ENCODE measurements at places on chromosomes 1 and 21.
A peak's percentile ranks its signal among the peaks of the same experiment; 100 is the strongest.

- no peaks in the 10 kb centered on the region for H3K36me3 ChIP-seq
- peak overlapping the region; percentile 46 for H3K27ac ChIP-seq
- peaks cover 14% of the 10 kb centered on the region for H3K4me1 ChIP-seq
- no peaks in the 10 kb centered on the region for H3K27me3 ChIP-seq
Measured at GRCh38 chr1:2556678-2557481, 709 bp downstream of the TNFRSF14 start.

DNA sequence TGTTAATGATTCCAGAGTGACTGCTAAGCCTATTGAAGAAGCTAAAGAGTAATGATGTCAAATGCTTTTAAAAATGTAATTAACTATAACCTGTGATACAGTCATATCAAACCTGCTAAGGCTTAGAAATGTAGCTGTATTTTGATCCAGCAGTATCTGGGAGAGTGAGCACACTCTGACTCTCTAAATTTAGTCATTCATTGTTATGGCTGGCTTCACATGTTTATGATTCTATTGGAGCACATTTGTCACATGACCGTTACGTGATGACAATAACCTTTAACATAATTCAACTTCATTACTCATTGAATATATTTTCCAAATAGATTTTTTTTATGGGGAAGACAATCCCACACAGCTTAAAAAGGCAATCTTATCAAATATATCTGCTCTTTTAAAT is 587.1 kb downstream of the LMO4 start:
- H3K36me3 ChIP-seq: no peaks in the 10 kb centered on the region
- H3K4me3 ChIP-seq: no peak overlapping the region
- H3K27ac ChIP-seq: no peak overlapping the region

- H3K27ac ChIP-seq: peak overlapping the region; percentile 45
- H3K36me3 ChIP-seq: peaks cover 7% of the 10 kb centered on the region
- no peaks in the 10 kb centered on the region for H3K27me3 ChIP-seq
- H3K4me3 ChIP-seq: no peak overlapping the region
Measured at GRCh38 chr1:12477936-12478611, 139.9 kb downstream of the DHRS3 start.

- H3K4me1 ChIP-seq: no peaks in the 10 kb centered on the region
- no peak overlapping the region for H3K27ac ChIP-seq
- DNase-seq: no peak
- no peaks in the 10 kb centered on the region for H3K36me3 ChIP-seq
- no peak overlapping the region for H3K4me3 ChIP-seq
- H3K27me3 ChIP-seq: no peaks in the 10 kb centered on the region
Measured at GRCh38 chr1:43267291-43267805, 2.4 kb upstream of the TMEM125 start.

DNA sequence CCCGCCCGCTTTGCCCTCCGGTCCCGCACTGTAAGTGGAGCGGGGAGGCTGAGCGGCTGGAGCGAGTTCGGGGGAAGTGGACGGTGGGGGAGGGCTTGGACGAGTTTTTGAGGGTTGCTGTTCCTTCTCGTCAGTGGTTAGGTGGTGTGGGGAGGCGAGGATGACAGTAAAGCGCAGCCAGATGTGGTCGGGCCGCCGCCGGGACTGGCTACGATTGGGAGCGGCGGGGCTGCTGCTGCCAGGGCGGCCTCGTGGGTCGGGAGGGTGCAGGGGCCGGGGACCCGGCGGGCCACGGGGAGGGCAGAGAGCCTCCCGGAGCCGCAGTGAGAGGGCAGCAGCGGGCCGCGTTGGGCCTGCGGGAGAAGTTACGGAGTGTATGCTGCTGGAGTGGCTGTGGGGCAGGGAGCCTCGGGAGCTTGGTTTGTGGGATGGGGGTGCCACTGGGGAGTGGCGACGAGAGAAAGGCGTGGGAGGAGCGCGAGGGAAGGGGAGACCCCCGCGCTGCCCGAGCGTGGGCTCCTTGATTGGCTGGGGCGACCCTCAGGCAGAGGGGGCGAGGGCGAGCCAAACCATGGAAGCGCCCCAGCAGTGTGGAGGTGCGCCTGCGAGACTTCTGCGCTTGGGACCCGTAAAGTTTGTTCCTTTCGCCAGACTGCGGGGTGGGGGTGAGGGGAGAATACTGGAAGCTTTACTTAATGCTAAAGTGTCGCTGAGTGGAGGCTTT is 2.1 kb downstream of the ADGRL2 start:
- H3K36me3 ChIP-seq: no peaks in the 10 kb centered on the region
- peak; percentile 43 for DNase-seq
- peaks cover 80% of the 10 kb centered on the region for H3K27me3 ChIP-seq

DNA sequence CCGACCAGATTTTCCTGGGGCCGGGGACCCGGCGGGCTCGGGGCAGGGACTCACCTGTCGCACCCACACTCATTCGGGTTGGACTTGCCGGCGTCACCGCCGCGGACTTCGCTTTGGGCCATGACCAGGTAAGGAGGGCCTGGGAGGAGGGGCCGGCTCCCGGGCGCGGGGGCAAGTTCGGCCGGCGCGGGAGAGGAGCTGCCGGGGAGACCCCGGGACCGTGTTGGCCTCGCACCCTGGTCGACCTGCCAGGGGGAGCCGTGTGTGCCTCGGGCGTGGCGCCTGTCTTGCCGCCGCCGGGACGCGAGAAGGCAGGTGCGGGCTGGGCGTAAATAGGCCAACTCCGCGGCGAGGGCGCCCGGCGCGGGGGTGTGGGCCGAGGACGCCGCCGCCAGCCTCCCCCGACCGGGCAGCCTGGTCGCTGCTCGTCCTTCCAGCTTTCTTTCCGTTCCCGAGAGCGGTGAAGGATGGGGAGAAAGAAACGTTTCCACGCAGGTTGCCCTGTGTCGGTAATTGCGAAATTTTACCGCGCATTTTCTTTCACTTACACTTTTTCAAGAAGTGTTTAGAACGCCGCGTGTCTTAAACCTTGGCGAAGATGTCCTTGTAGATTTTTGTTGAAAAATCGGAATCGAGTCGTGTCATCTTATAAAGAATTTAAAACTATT is 558 bp downstream of the USP1 start:
- H3K4me3 ChIP-seq: peak overlapping the region; percentile 66
- H3K27me3 ChIP-seq: no peaks in the 10 kb centered on the region
- DNase-seq: no peak
- peak overlapping the region; percentile 98 for H3K27ac ChIP-seq

- H3K4me1 ChIP-seq: peaks cover 33% of the 10 kb centered on the region
- no peak overlapping the region for H3K27ac ChIP-seq
- H3K27me3 ChIP-seq: no peaks in the 10 kb centered on the region
- no peak overlapping the region for H3K4me3 ChIP-seq
Measured at GRCh38 chr1:164709126-164709525, 150.1 kb downstream of the PBX1 start.

DNA sequence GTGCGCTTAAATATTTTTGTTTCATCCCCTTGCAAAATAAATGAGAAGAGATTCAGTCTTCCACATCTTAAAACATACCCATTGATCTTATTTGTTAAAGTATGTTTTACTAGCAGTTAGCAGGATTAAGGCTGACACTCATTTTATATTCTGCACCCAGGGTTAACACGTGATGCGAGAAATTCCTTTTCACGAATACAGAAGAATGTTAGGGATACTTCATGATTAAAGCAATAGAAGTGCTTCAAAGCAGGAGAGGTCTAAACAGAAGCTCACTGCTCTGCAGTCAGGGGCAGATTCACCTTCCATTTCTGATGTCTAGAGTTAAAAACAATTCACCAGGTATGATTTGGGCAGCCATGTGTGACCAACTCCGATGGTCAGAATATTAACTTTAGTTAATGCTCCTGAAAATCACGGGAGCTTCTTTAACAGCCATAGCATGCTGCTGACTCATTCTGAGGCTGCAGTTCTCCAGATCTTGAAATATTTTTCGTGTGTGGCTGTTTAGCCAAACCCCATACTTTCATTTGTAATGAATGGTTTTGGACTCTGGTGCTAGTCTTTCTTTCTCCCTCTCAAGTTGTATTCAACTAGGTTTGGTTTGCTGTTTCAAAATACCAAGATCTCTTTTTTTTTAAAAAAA is 19.7 kb downstream of the BCAR3 start:
- peaks cover 73% of the 10 kb centered on the region for H3K36me3 ChIP-seq
- 0 out of 2 replicates have a peak overlapping the region, but pooled peaks have one; percentile 2 for H3K4me3 ChIP-seq
- no peaks in the 10 kb centered on the region for H3K27me3 ChIP-seq
- H3K4me1 ChIP-seq: peaks cover 72% of the 10 kb centered on the region
- H3K27ac ChIP-seq: peak overlapping the region; percentile 97
- peak; percentile 90 for DNase-seq

DNA sequence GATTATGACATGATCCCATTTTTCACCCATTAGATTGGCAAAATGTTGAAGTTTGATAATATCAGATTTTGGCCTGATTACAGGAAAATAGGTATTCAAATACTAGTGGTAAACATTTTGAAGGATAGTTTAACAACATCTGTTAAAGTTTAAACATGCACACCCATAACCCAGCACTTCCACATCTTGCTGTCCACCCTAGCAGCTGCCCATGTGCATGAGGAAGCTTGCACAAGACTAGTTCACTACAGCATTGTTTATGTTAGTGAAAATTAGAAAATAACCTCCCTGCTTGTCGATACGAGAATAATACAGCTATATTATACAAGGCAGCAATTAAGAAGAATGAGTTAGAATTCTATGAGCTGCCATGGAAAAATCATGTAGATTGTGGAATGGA is 127.6 kb downstream of the C1orf21 start:
- no peak overlapping the region for H3K27ac ChIP-seq
- H3K27me3 ChIP-seq: no peaks in the 10 kb centered on the region
- no peaks in the 10 kb centered on the region for H3K36me3 ChIP-seq
- no peak for DNase-seq

DNA sequence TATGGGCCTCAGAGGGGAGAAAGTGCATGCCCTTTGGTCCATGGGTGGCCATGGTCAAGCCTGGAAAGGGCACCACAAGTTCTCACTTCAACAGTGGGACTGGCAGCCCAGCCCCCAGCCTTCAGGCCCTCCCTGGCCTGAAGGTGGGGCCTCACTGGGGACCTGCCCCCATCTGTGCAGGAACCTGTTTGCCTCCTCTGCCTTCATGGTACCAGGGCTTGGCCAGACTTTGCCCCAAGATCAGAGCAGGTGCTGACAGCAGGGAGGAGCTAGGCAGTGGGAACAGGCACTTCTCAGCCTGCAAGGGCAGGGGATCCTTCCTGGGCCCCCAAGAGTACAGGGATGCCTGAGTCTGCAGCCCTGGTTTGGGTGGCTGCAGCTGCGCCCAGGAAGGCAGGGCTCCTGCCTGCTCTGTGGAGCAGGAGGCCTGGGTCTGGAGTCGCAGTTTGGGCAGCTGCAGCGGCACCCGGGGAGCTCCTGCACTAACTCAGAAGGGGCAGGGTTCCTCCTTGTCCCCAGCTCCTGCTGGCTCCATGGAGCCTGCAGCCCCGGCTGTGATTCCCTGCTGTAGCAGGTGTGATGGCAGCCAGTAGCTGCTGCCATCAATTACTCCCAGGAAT is 460.1 kb upstream of the NCAM2 start:
- no peaks in the 10 kb centered on the region for H3K36me3 ChIP-seq
- H3K4me1 ChIP-seq: no peaks in the 10 kb centered on the region
- no peaks in the 10 kb centered on the region for H3K27me3 ChIP-seq
- no peak for DNase-seq

GRCh38 chr1:102586022-102586421 is 522.3 kb downstream of the COL11A1 start:
- no peak overlapping the region for H3K4me3 ChIP-seq
- DNase-seq: no peak
- no peak overlapping the region for H3K27ac ChIP-seq
- no peaks in the 10 kb centered on the region for H3K27me3 ChIP-seq
- H3K4me1 ChIP-seq: no peaks in the 10 kb centered on the region

- H3K36me3 ChIP-seq: no peaks in the 10 kb centered on the region
- no peak for DNase-seq
- no peaks in the 10 kb centered on the region for H3K4me1 ChIP-seq
Measured at GRCh38 chr1:22611530-22611947, 24.9 kb upstream of the C1QA start.

GRCh38 chr21:33478935-33479678 is 667 bp downstream of the TMEM50B start:
- peaks cover 4% of the 10 kb centered on the region for H3K36me3 ChIP-seq
- no peaks in the 10 kb centered on the region for H3K27me3 ChIP-seq
- H3K4me1 ChIP-seq: peaks cover 5% of the 10 kb centered on the region
- peak overlapping the region; percentile 88 for H3K4me3 ChIP-seq
- peak overlapping the region; percentile 63 for H3K27ac ChIP-seq

All from SJSA1 (cell line).